ENCODE measurements at places on chromosomes 12 and 14. TPM values are rescaled to one million over a fixed set of nuclear protein-coding genes. Genes with fewer than 3 reads are reported as not detected.
A peak's percentile ranks its signal among the peaks of the same experiment; 100 is the strongest.

Gene GABARAPL1
- total RNA-seq: 70.7 TPM

- no peak overlapping the region for H3K4me3 ChIP-seq
- peak; percentile 20 for DNase-seq
- H3K27ac ChIP-seq: no peak overlapping the region
- no peaks in the 10 kb centered on the region for H3K4me1 ChIP-seq
- no peaks in the 10 kb centered on the region for H3K36me3 ChIP-seq
Observed at GRCh38 chr14:95597784-95598211, 62.9 kb downstream of the GLRX5 start.

- H3K36me3 ChIP-seq: no peaks in the 10 kb centered on the region
- no peak overlapping the region for H3K27ac ChIP-seq
- no peak for DNase-seq
- H3K4me3 ChIP-seq: no peak overlapping the region
- no peaks in the 10 kb centered on the region for H3K4me1 ChIP-seq
Observed at GRCh38 chr14:50714450-50715073, 46.5 kb upstream of the SAV1 start.

DNA sequence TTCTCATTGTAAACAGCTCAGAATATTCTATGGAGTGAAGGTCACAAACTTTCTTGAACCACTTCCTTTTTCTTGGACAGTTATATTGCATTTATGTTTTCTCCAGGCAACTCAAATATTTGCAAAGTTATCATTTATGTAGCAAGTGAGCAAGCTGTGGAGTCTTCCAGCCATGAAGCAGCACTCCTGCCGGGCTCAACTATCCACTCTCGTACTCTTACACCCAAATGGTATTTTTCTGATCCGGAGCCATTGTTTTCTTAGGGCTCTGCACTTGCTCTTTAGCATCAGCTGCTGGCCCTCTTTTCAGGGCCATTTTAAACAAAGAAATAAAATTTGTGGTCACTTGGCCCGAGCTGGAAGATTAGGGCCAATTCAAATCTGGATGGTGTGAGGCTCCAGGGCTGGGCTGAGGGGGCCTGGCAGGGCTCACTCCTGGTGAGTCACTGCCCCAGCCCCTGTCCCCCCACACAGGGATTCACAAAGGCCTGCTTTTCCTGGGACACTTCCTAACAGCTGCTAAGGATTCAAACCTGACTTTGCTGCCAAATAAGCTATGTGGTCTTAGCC lies 19.7 kb downstream of the SYNE3 start:
- peak overlapping the region; percentile 39 for H3K27ac ChIP-seq
- no peaks in the 10 kb centered on the region for H3K27me3 ChIP-seq
- DNase-seq: peak; percentile 72
- H3K4me3 ChIP-seq: no peak overlapping the region
- H3K36me3 ChIP-seq: no peaks in the 10 kb centered on the region

- DNase-seq: peak; percentile 39
- no peaks in the 10 kb centered on the region for H3K27me3 ChIP-seq
- peaks cover 26% of the 10 kb centered on the region for H3K4me1 ChIP-seq
- H3K36me3 ChIP-seq: no peaks in the 10 kb centered on the region
- H3K4me3 ChIP-seq: no peak overlapping the region
Observed at GRCh38 chr14:68292441-68293215, 473.0 kb downstream of the RAD51B start.

Gene TAC3
- not detected for total RNA-seq

Gene HECTD4
- 34.9 TPM for total RNA-seq

DNA sequence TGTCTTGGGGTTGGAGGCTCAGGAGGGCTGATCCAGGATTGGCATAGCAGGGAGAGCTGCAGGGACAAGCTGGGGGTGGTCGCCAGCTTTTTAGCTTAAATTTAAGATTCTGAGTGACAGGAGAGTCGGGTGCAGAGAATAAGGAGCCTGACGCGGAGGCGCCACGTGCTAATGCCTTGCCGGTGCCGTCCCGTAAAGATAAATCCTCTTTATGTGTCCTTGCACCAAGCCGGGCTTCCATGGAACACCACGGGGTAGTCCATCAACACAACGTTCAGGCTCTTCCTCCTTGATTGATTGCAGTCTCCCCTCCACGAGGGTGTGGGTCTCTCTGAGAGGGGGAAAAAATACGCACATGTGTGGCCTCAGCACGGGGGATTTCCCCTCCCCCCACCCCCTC lies 3.9 kb downstream of the DLK1 start:
- H3K4me1 ChIP-seq: peaks cover 6% of the 10 kb centered on the region
- no peak overlapping the region for H3K27ac ChIP-seq
- H3K36me3 ChIP-seq: no peaks in the 10 kb centered on the region
- no peaks in the 10 kb centered on the region for H3K27me3 ChIP-seq
- no peak overlapping the region for H3K4me3 ChIP-seq
- peak; percentile 11 for DNase-seq

DNA sequence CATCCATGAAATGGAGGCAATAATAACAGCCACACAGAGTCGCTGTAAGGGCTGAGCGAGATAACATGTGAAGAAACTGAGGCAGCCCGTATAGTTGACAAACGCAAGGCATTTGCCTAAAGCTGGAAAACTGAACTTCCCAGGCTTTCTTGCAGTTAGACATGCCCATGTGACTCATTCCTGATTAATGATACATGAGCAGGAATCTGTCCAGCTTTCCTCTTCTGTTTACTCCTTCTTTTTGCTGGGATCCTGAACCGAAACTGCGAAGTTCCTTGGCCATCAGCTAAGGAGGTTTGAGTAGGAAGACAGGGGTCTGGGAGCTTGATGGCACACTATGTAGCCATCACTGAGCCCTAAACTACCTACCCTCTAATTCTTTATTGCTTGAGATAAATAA lies 52.2 kb downstream of the ST8SIA1 start:
- H3K27me3 ChIP-seq: no peaks in the 10 kb centered on the region
- no peak overlapping the region for H3K27ac ChIP-seq
- DNase-seq: no peak
- peaks cover 4% of the 10 kb centered on the region for H3K4me1 ChIP-seq

- H3K4me3 ChIP-seq: no peak overlapping the region
- peaks cover 3% of the 10 kb centered on the region for H3K27me3 ChIP-seq
- H3K4me1 ChIP-seq: peaks cover 2% of the 10 kb centered on the region
- H3K27ac ChIP-seq: no peak overlapping the region
- H3K36me3 ChIP-seq: no peaks in the 10 kb centered on the region
Observed at GRCh38 chr12:3363608-3364007, 127.4 kb upstream of the PRMT8 start.

DNA sequence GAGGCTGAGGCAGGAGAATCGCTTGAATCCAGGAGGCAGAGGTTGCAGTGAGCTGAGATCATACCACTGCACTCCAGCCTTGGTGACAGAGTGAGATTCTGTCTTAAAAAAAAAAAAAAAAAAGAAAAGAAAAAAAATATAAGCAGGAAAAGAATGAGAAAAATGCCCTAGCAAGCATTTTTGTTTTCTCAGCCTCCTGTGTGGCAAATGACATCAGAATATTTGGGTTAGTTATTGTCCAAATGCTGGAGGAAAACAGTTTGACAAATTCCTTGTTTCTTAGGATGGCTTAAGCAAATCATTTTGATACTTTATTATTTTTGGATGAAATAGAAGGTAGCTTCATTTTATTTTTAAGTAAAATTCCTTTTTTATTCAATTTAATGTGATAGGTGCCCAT lies 7.5 kb upstream of the PTPRR start:
- H3K4me1 ChIP-seq: no peaks in the 10 kb centered on the region
- no peak overlapping the region for H3K27ac ChIP-seq
- no peaks in the 10 kb centered on the region for H3K27me3 ChIP-seq
- H3K4me3 ChIP-seq: no peak overlapping the region
- H3K36me3 ChIP-seq: no peaks in the 10 kb centered on the region

DNA sequence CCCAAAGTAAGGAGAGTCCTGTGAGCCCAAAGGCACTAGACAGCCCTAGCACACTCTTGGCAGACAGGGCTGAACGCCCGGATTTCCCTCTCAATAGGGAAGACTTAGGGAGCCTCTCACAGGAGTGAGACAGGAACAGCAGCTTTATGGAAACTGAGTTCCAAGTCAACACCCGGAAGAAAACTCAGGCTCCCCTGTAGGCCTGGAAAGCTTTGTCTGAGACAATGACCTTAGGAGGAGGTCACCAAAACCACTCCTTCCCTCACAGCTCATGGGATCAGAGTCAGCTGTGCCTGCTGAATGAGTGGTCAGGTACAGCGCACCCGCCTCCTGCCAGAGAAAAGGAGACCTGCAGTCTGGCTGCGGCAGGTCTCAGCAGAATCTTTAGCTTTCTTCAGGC lies 229.5 kb downstream of the CACNA1C start:
- no peaks in the 10 kb centered on the region for H3K36me3 ChIP-seq
- H3K4me1 ChIP-seq: peaks cover 4% of the 10 kb centered on the region
- H3K4me3 ChIP-seq: no peak overlapping the region

Gene THTPA
- 14.6 TPM for total RNA-seq

Gene GLIPR1L1
- total RNA-seq: not detected

DNA sequence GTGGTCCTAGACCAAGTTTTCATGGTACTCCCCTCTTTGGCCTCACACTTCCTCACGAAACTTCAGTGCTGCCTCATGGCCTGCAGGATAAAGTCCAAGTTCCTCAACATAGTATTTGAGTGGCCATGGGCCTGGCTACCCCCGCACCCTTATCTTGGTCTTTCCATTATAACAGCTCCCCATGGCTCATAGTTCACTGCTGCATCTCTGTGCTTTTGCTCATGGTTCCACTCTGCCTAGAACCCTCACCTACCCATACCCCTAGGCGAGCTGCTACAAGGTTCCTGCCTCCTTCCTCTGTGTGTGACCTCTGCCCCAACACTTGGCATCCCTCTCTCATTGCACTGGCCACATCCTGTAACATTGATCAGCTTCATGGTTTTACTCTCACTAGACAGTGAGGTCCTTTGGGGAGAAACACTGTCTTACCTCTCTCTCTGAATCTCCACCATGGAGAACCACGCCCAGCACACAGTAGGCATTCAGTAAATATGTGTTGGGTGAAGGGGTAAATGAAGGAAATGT lies 158.9 kb downstream of the GPR65 start:
- H3K36me3 ChIP-seq: no peaks in the 10 kb centered on the region
- H3K4me3 ChIP-seq: no peak overlapping the region
- no peaks in the 10 kb centered on the region for H3K4me1 ChIP-seq
- no peak overlapping the region for H3K27ac ChIP-seq
- no peaks in the 10 kb centered on the region for H3K27me3 ChIP-seq

DNA sequence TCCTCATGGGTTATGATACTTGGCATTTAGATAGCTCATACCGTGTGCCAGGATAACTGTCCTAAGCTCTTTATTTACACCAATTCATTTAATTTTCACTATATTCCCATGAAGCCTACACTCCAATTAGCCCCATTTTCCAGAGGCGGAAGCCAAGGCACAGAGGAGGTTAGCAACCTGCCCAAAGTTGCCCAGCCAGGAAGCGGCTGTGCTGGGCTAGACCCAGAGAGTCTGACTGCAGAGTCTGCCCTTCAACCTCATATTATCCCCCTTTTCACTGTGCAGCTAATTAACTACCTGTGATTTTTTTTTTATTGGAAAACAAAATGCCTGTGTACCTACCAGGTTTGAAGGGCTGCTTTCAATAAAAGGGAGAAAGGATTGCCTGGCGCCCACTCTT lies 2.5 kb downstream of the RFLNA start:
- H3K4me3 ChIP-seq: no peak overlapping the region
- H3K27me3 ChIP-seq: no peaks in the 10 kb centered on the region
- H3K36me3 ChIP-seq: no peaks in the 10 kb centered on the region
- no peak for DNase-seq
- peaks cover 7% of the 10 kb centered on the region for H3K4me1 ChIP-seq

Gene PTGER2
- total RNA-seq: 15.6 TPM

GRCh38 chr12:112375105-112375504 lies 7.1 kb downstream of the HECTD4 start:
- H3K4me3 ChIP-seq: no peak overlapping the region
- H3K36me3 ChIP-seq: no peaks in the 10 kb centered on the region
- H3K4me1 ChIP-seq: no peaks in the 10 kb centered on the region
- DNase-seq: no peak
- no peaks in the 10 kb centered on the region for H3K27me3 ChIP-seq

DNA sequence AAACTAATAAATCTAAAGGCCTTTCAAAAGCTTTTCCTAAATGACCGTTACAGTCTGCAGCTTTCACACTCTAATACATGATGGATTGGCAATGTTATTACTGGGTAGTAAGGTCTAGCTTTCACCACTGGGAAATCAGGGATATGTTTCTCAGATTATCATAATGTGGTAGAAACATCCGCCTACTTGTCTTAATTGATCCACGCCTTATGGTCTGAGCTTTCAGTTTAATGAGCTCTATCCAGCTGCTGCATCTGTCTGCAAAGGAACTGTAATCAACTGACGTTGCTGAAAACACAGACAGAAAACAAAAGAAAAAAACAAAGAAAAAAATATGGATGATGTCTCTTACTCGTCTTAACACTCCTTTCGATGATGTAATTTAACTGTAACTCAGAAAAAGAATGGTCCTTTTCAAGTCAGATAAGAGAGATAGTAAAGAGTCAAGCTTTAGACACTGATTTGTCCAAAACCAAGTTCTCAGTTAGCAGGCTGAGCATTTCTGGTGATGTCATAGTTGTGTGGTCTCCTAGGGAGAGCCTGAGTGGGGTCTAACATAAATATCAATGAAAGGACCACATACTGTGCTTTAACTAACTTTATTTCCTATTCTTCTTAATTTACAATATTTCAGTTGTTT lies 85.9 kb downstream of the C2CD5 start:
- no peaks in the 10 kb centered on the region for H3K27me3 ChIP-seq
- no peaks in the 10 kb centered on the region for H3K36me3 ChIP-seq
- H3K4me1 ChIP-seq: no peaks in the 10 kb centered on the region
- no peak overlapping the region for H3K27ac ChIP-seq

GRCh38 chr12:51817027-51817953 lies 31.2 kb downstream of the FIGNL2 start:
- no peak overlapping the region for H3K4me3 ChIP-seq
- H3K36me3 ChIP-seq: no peaks in the 10 kb centered on the region
- no peaks in the 10 kb centered on the region for H3K4me1 ChIP-seq
- DNase-seq: no peak

Gene CLEC4D
- total RNA-seq: not detected

DNA sequence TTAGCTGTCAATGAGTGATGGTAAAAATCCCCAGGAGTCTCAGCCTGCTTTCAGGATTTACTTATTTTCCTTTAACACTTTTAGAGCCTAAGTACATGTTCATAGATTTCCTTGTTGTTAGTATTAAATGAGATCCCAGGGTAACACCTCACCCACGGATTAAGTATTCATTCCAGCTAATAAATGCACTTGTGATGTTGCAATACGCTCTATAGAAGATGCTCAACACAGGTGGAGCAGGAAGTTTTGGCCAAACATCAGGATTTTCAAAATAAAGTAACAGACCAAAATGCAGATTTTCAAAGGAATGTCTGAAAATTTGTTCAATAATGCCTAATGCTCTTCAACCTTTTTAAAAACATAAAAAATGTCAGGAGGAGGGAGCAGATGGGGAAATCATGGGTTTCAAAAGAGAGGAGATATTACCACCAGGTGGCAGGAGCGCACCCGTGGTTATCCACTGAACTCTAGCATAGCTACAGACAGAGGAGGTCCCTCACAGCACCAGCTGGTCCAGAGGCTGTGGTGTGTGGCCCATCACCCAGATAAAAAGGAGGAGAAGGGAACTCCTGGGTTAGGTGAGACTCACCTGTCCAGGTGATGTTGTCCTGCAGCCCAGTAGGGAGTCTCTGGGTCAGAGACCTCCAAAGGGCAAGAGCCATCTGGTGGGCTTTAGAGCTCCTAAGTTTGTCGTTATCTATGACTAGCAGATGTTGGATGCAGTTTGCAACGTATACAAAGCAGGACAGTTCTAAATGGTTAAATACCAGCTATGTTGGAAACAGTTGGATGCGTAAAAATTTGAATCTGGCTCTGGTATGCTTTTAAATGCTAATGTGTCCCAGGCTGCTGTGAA lies 1158.4 kb upstream of the TMEM132C start:
- H3K27ac ChIP-seq: no peak overlapping the region
- H3K27me3 ChIP-seq: no peaks in the 10 kb centered on the region
- DNase-seq: peak; percentile 38

Gene TOMM20L
- total RNA-seq: 0.92 TPM

Gene C12orf54
- total RNA-seq: not detected

Data from ovary (tissue), 10 donors.